ENCODE measurements at places on chromosomes 7 and 10. TPM values are rescaled to one million over a fixed set of nuclear protein-coding genes. Genes with fewer than 3 reads are reported as not detected.

NPSR1 gene
- total RNA-seq = not detected

PLA2G12B gene
- total RNA-seq = not detected

CPED1 gene
- total RNA-seq = 196 TPM

TRRAP gene
- total RNA-seq = 20.6 TPM

SUN3 gene
- total RNA-seq = not detected

ERVW-1 gene
- not detected for total RNA-seq

BUD23 gene
- 31.9 TPM for total RNA-seq

KLHDC10 gene
- total RNA-seq = 29.1 TPM

GIMAP8 gene
- under 0.01 TPM for total RNA-seq

SLC13A1 gene
- total RNA-seq = not detected

FZD8 gene
- total RNA-seq = 0.77 TPM

ZNF853 gene
- 0.66 TPM for total RNA-seq

TFR2 gene
- total RNA-seq = not detected

TRIM50 gene
- not detected for total RNA-seq

DTX2 gene
- total RNA-seq = 2.6 TPM

KCND2 gene
- total RNA-seq = 2.1 TPM

TRPV5 gene
- total RNA-seq = not detected

AKR1C4 gene
- total RNA-seq = not detected

PRLHR gene
- total RNA-seq = not detected

NIPSNAP2 gene
- 42.4 TPM for total RNA-seq

RELN gene
- 0.33 TPM for total RNA-seq

GIMAP1 gene
- total RNA-seq = under 0.01 TPM

PRSS37 gene
- not detected for total RNA-seq

SPAM1 gene
- not detected for total RNA-seq

KCP gene
- 0.50 TPM for total RNA-seq

ADRB1 gene
- not detected for total RNA-seq

OPN1SW gene
- not detected for total RNA-seq

SYT15B gene
- total RNA-seq = not detected

TAF5 gene
- 3.0 TPM for total RNA-seq

MYL10 gene
- not detected for total RNA-seq

PPP1R9A gene
- 3.3 TPM for total RNA-seq

RADIL gene
- total RNA-seq = 0.33 TPM

HACD1 gene
- 23.1 TPM for total RNA-seq

OR2A12 gene
- not detected for total RNA-seq

NANOS1 gene
- total RNA-seq = 1.2 TPM

GRM8 gene
- not detected for total RNA-seq

CPA4 gene
- 20.0 TPM for total RNA-seq
